ENCODE measurements at places on chromosomes 6 and 20. TPM values are rescaled to one million over a fixed set of nuclear protein-coding genes. Genes with fewer than 3 reads are reported as not detected.

The KCNK15 gene
- not detected for total RNA-seq

The ELOVL4 gene
- total RNA-seq: 1.4 TPM

The GPR63 gene
- not detected for total RNA-seq

The TMC2 gene
- total RNA-seq: not detected

The CCN6 gene
- total RNA-seq: not detected

The MLN gene
- total RNA-seq: not detected

The C20orf204 gene
- total RNA-seq: not detected

The WASF1 gene
- 17.0 TPM for total RNA-seq

The TNFRSF6B gene
- 4.5 TPM for total RNA-seq

The RFX6 gene
- 2.9 TPM for total RNA-seq

The PROKR2 gene
- total RNA-seq: not detected

The GABRR1 gene
- total RNA-seq: not detected

GRCh38 chr20:6993011-6993410 is 225.5 kb downstream of the BMP2 start:
- no peak for DNase-seq

DNA sequence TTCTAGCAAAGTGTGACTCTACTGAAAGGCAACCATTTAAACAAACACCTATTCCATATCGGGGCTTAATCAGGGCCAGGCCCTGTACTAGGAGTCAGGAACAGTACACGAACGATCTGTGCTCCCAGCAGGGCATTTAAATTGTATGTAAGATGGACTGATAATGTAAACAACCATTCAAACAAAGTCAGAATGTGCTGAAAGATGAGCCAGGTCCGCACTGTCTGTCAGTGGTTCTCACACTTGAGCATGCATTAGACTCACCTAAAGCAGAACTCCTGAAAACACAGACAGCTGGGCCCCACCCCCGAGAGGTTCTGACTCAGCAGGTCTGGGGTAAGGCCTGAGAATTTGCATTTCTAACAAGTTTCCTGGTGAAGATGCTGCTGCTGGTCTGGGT is 81.6 kb downstream of the PXDC1 start:
- no peak for DNase-seq

DNA sequence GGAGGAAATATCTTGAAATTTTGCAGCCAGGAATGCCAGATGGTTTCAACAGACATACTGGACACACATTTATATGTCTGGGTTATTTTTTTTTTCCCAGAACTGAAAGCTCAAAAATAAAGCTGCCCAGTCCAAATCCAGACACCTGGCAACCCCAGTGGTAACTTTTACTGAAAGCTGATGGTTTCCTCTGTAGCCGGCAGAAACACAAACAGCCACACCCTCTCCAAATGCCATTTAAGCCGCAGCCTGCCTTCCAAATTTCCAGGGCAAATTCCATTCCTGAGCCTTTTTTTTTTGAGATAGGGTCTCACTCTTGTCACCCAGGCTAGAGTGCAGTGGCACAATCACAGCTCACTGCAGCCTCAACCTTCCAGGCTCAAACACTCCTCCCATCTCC is 6.5 kb upstream of the PREX1 start:
- DNase-seq: no peak

GRCh38 chr20:39129523-39129922 is 167.4 kb downstream of the DHX35 start:
- no peak for DNase-seq

GRCh38 chr6:157864185-157864761 is 41.2 kb downstream of the SNX9 start:
- DNase-seq: no peak

GRCh38 chr20:18164356-18164755 is 26.7 kb downstream of the KAT14 start:
- DNase-seq: no peak

GRCh38 chr20:54070187-54070987 is at the start of gene BCAS1:
Gene BCAS1, minus strand, starts transcription at chr20:54070594. Its CDS starts 11,876 bp downstream, at chr20:54058718.
- DNase-seq: peak; percentile 91

DNA sequence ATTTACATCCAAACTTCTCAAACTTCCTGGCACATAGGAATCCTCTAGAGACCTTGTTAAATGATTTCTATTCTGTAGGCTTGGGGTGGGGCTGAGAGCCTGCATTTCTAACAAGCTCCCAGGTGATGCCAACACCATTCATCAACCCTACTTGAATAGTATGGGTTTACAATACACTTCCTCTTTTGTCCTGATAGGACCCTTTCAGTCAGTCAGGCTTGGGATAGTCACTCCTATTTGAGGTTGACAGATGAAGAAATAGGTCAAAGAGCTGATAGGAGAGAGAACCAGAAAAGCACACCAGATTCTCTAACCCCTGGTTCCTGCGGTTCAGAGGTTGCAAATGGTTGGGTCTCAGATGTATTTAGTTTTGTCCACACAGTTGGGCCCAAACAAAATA is 273.4 kb downstream of the TSHZ2 start:
- no peak for DNase-seq

GRCh38 chr6:143843677-143843999 is 500 bp downstream of the LTV1 start:
- DNase-seq: no peak

DNA sequence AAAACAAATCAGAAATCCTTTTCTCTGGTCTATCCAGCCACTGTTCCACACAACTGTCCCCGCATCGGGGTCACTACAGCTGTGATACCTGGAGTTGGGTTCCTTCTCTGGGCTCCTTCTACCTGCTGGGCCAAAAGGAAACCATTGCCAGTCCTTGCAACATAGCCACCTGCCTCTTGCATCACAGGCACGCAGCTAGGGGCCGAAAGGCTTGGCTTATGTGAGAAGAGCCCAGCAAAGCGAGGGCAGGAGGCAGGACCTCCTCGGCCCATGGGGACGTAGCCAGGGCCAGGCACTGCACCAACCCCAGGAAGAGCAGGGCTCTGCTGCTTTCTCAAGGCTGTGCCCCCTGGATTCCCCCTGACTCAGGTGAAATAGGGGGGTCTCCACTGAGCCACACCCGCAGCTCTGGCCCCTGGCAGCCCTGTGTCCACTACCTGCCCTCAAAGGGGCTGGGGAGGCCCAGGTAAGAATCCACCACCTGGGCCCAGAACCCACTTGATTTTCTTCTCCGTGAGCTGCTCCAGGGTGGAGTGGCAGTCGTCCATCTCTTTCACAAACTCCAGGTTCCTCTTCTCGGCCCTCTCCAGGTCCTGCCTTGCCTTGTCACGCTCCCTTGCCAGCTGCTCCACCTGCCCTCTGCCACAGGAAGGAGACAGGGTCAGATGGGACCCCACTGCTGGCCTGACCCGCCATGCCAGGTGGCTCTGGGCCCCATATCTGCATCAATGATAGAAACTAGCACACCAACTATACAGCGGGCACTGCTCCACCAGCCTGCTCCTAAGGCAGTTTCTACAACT is 88.9 kb downstream of the GINS1 start:
- no peak for DNase-seq

- no peak for DNase-seq
These were observed 298.6 kb upstream of the THEMIS start for GRCh38 chr6:128199461-128199860.
